Testis (tissue), 5 donors: ENCODE measurements at places on chromosomes 12 and 14.

- no peak for DNase-seq
Observed at GRCh38 chr12:123444092-123445026, 7.9 kb upstream of the RILPL2 start.

GRCh38 chr12:111488271-111488670, 82.5 kb downstream of the SH2B3 start:
- DNase-seq, result peak; percentile 72

- no peak for DNase-seq
Observed at GRCh38 chr14:78970677-78971076, 800.5 kb downstream of the NRXN3 start.

GRCh38 chr12:115260762-115261675, 577.0 kb upstream of the TBX3 start:
- DNase-seq, result no peak

- DNase-seq, result no peak
Observed at GRCh38 chr12:106080791-106081170, 58.0 kb downstream of the NUAK1 start.

DNA sequence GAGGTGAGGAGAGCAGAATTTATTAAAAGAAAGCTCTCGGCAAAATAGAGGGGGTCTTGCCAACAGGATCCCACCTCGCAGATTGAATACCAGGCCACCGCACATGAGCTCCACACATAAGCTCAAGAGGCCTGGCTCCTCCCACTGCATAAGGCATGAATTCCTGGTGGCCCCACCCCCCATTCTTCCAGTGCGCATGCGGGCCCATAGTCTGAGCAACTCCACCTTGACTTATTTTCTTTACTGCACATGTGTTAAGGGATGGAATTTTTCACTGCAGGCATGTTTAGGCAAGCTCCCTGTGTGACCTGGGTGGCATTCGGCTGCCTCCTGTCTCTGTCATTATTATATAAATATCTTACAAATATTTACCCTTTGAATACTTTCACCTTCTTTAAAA, 412.5 kb downstream of the RMST start:
- peak; percentile 36 for DNase-seq

DNA sequence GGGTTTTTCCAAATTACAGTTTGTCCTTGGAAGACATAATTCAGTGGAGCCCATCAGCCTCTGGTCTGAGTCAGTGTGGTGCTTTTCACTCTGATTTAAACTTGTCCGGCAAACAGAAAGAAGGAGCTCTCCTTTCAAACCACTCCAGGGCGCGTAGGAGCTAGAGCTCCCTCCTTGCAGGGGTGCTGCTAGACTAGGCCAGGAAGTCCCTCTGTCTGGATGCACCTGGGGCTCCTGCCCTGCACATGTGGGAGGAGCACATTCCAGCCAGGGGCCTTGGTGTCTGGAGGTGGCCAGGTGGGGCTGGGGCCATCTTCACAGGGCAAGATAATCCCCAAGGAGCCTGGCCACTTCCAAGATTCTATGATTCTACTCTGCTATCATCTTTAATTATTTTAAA, 3.1 kb downstream of the SERPINA3 start:
- no peak for DNase-seq

- DNase-seq, result no peak
Observed at GRCh38 chr12:25241167-25242020, 9.3 kb downstream of the KRAS start.

DNA sequence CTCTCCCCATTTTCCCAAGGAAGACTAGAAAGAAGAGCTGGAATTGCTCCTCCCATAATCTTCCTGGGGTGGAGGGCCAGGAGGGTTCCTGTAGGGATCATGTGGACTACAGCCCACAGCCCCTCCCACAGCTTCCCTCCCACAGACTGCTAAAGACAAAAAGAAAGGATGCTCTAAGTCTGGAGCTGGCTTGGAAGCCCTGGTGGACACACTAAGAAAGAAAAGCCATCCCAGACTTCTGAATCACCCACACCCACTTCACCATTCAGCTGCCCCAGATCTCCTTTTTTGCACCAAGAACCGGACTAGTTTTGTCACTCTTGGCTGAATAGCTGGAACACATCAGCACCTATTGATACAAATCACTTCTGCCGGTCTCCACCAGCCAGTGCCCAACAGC, 56.8 kb upstream of the PLXNC1 start:
- no peak for DNase-seq

- no peak for DNase-seq
Observed at GRCh38 chr14:97253756-97254155, 456.6 kb downstream of the VRK1 start.

DNA sequence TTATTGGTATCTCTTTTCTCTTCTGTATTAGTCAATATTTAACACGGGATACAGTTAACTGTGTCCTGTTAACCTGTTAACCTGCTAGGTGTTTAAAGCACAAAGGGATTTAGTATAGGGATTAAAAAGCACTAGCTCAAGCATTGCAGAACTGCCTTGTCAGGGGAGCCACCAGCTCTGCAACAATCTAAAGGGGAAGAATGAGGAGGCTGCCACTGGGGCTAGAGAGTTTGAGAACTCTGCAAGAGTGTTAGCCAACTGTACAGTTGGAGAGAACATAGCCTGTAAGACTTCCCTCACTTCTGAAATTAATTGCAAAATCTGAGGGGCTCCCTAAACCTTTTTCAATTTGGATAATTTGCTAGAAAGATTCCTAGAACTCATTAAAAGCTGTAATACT, 6.5 kb upstream of the VRK1 start:
- DNase-seq, result no peak

DNA sequence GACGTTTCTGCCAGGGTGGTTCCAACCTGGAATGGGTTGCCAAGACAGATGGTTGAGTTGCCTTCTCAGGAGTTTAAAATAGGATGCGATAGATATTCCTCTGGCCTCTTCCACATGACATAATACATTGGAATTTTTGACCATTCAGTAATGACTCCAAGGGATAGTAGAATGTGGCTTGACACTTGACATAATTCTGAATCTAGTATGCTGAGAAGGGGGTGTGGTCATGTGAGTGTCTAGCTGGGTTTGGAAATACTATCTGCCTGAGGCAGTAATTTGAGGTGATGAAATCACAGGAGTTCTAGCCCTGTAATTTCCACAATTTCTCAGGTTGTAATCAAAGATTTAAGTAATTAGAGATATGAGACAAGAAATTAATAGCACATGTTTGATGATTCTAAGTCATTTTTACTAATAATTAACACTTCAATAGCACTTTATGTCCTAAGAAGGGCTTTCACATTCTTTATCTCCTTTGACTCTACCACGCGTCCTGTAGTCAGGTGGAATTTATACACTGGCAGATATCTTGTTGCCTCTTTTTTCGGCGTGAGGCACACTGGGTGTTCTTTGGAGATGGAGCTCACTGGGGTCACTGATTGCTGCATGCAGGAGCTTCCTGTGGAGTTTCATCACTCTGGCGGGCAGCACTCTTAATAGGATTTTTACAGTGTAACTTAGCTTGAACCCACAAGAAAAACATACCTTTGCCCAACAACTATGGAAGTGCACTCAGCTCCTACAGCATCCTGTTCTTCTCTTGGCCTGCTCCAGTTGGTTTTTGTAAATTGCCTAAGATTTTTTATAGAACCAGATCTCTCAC, 3.2 kb upstream of the AMIGO2 start:
- DNase-seq, result no peak

- no peak for DNase-seq
Observed at GRCh38 chr12:113897406-113897805, 68.7 kb downstream of the RBM19 start.

DNA sequence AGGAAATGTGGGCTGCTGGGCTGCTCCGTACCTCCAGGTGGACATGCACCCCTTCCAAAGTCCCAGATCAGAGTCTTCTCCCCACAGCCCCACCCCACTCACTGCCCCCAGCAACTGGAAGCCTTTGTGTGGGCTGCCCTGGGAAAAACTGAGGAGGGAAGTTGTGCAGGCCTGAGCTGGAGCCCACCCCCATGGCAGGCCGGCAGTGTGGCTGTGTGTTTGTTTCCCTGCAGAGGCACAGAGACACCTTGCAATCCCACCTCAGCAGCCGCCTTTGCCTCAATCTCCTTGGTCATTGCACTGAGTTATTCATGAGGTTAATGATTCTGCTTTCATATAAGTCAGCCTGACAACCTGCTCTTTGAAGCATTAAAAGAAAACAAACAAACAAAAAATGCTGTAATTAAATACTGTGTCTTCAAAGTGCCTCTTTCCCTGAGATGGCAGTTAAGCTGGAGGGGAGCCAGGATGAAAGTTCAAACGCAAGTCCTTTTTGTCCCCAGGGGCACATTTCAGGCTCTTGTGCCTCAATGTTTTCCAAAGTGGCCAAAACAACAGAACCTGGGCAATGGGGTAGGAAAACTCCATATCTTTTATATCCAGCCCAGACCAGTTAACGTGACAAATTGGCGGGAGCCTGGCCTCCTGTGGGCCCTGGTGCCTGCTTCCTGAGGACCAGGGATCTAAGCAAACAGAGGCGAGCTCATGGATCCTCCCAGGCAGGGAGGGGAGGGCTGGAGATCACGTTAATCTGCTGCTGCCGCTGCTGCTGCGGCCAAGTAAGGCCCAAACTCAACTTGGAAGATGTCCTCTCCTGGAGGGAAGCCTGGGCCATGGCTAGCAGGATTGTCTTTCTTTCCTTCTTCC, 51.9 kb upstream of the TSPAN11 start:
- no peak for DNase-seq

- DNase-seq, result no peak
Observed at GRCh38 chr12:11879306-11879705, 191.4 kb upstream of the BCL2L14 start.

- DNase-seq, result no peak
Observed at GRCh38 chr14:65164068-65164824, 61.9 kb upstream of the MAX start.

- DNase-seq, result no peak
Observed at GRCh38 chr12:25155022-25155576, 39.9 kb downstream of the DNAI7 start.

DNA sequence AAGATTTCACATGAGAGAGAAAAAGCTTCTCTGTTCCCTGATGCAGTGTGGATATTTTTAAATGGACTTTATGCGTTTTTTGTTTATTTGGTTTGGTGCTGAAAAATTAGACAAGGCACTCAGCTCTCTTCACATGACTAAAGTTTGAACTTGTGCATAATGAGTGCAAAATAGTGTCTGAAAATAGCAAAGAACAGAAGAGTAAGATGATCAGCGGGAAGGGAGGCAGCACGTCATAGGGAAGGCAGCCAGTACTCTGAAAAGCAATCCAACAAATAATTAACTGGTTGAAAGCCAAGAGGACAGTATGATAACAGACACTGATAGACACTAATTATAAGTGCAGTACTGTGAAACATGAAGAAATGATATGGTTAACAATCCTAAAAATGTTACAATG, 46.6 kb upstream of the CDKN3 start:
- peak; percentile 49 for DNase-seq
